Activated T-helper 2 cell treated with anti-CD3 and anti-CD28 coated beads, Interferon-gamma antibody, Interleukin-2, Interleukin-4, amounts not matched to agents 10 μg/mL and 5 μg/mL and 100 μg/mL, durations not matched to agents 14 hours and 24 hours and 36 hours (primary cell): ENCODE measurements at places on chromosomes 11 and 22.

GRCh38 chr11:79017811-79018210 lies 423.0 kb downstream of the TENM4 start:
- H3K27ac ChIP-seq = no peak overlapping the region
- no peak for DNase-seq
- no peaks in the 10 kb centered on the region for H3K36me3 ChIP-seq
- no peak overlapping the region for H3K4me3 ChIP-seq
- H3K27me3 ChIP-seq = peaks cover 38% of the 10 kb centered on the region
- peaks cover 10% of the 10 kb centered on the region for H3K4me1 ChIP-seq

DNA sequence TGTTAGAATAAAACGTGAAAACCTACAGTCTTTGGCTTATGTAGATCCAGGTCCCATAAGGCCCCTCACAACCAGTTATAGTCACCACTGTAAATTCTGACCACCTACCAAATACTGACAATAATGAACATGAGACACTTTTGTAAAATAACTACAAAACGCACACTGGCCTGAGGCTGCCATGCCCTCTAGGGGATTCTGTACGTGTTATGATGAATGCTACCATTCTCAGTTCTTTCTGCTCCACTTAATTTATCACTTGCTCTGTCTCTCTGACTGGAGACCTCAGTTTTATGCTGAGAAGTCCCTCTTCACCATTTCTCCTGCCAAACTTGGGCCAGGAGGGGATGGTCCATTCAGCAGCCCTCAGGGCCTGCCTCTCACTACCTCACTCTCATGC lies 18.7 kb upstream of the TMPRSS5 start:
- DNase-seq = no peak
- no peak overlapping the region for H3K4me3 ChIP-seq
- no peak overlapping the region for H3K27ac ChIP-seq
- peaks cover 3% of the 10 kb centered on the region for H3K4me1 ChIP-seq

DNA sequence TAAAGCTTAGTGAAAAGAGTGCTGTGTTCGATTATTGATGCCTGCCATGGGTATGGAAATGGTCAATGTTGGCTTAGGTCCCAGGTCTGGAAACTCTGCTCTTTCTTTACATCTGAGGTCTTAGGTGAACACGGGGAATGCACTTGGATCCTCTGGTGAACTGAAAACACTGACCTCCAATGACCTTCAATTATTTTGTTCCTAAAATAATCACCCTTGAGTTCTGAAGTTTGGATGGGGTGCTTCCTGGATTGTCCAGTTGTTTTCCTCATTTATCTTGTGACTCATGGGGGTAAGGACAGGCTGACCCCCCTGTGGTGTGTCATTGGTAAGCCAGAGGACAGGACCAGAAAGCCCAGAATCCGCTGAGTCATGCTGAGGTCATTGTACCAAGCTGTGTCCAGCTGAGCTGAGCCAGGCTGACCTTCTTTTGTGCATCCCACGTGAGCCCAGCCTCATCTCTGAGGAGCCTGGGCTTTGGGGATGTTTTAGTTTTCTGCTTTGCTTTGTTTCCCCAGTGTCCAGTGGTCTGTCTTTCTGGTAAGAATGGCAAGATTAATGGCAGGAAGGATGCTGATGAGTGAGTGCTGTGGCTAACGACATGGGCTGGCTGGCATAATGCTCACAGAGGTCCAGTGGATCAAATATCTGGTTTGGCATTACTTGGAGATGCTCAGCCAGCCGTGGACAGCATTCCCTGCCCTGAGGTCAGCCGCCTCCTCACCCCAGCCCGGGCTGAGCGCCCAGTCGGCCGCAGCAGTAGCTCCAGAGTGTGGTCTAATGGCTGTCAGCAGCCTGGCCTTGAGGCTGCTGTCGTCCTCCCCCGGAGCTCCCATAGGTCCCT lies 35.6 kb downstream of the AMPD3 start:
- H3K27ac ChIP-seq = no peak overlapping the region
- H3K4me1 ChIP-seq = peaks cover 9% of the 10 kb centered on the region
- peaks cover 55% of the 10 kb centered on the region for H3K36me3 ChIP-seq
- DNase-seq = no peak

GRCh38 chr11:93324500-93324899 lies 6.0 kb upstream of the DEUP1 start:
- H3K27me3 ChIP-seq = peaks cover 9% of the 10 kb centered on the region
- no peak for DNase-seq
- H3K4me3 ChIP-seq = no peak overlapping the region
- H3K27ac ChIP-seq = no peak overlapping the region
